ENCODE measurements at places on chromosomes 11 and 22.
A peak's percentile ranks its signal among the peaks of the same experiment; 100 is the strongest.

GRCh38 chr11:26623076-26623659 is 51.1 kb upstream of the MUC15 start:
- no peak for DNase-seq

- DNase-seq, result no peak
These were observed 523 bp upstream of the MPZL3 start for GRCh38 chr11:118252688-118253087.

- DNase-seq, result no peak
These were observed 179.2 kb upstream of the ARHGAP20 start for GRCh38 chr11:110891411-110891810.

GRCh38 chr11:44711787-44712608 is 14.8 kb upstream of the TSPAN18 start:
- DNase-seq, result no peak

DNA sequence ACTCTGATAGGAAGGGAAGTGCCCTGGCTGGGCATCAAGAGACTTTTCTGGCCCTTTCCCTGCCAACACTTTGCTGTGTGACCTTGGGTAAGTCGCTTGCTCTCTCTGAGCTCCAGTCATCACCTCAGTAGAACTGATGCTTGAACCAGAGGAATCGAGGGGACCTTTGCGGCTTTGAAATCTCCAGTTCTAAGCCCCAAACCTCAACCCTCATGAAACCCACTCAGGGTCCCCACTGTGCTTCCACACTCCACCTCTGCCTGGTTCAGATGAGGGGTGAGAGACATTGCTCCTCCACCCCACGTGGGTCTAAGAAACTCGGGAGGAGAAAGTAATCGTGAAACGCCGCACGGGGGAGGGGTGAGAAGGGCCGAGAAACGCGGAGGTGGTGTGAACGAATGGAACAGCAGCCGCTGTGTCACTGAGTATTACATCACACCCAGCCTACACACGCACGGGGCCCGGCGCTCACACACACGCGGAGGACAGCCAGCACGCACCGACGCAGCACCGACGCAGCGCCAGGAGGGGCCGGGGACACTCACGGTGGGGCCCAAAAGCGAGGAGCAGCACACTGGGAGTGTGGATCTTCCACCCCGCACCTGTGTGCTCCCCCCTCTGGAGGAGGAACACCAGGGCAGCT is 4.3 kb downstream of the RTN4RL2 start:
- DNase-seq, result no peak

DNA sequence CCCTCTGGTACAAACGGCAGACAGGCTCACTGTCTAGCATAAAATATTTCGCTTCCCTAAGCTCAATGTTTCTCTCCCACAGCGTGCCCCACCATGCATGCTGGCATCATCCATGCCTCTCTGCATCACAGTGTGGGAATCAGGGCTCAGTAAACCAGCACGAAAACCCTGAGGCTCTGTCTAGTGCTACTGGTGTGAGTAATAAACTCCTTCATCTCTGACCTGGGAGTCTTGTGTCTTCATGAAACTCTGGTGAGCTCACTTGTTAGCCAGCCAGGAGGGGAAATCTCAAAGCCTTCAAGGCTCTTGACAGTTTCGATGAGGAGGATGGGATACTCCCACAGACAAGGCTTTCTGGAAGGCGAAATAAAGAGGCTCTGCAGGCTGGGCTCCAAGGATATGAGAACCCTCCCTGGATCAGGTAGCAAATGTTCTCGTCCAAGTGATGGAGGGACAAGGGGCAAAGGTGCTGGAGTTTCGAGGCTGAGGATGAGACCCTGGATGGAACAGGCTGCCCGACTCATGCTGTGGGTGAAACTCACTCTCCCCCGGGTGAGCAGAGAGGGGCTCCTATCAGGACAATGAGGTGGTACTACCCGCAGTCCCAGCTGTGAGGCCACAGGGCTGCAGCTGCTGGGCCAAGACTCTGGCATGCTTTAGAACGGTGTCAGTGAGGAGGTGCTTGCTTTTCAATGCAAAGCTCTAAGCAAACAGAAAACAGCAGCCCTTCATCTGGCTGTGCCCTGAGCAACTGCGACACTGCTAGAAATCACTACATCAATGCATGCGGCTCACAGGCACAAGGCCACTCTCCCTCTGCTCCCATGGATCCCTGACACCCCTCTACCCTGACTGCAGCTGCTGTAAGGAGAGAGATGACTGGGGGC is 69.3 kb downstream of the SHANK2 start:
- DNase-seq, result no peak

- DNase-seq, result no peak
These were observed 12.8 kb downstream of the CPSF7 start for GRCh38 chr11:61416941-61417340.

- no peak for DNase-seq
These were observed 96.4 kb downstream of the PHF21B start for GRCh38 chr22:44913198-44913983.

DNA sequence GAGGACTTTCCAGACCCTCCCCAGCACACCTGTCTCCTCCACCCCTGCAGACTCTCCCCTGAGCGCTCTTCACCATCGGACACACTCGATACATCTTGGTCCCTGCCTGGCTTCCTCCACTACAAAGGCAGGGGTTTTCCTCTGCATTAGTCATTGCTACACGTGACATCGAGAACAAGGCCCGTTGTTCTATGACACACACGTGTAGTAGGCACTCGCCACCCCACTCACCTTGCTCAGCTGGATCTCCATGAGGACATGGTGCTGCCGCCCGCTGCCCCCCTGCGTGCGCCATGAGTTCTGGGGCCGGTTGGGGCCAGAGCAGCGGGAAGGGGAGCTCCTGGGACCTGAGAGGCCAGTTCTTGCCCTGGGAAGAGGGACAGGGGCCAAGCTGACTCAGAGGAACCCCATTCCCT is 16.7 kb downstream of the ATG2A start:
- peak; percentile 69 for DNase-seq

- no peak for DNase-seq
These were observed 134.1 kb downstream of the ARHGAP42 start for GRCh38 chr11:100821198-100821597.

- DNase-seq, result no peak
These were observed 363.3 kb downstream of the METTL15 start for GRCh38 chr11:28471537-28471936.

DNA sequence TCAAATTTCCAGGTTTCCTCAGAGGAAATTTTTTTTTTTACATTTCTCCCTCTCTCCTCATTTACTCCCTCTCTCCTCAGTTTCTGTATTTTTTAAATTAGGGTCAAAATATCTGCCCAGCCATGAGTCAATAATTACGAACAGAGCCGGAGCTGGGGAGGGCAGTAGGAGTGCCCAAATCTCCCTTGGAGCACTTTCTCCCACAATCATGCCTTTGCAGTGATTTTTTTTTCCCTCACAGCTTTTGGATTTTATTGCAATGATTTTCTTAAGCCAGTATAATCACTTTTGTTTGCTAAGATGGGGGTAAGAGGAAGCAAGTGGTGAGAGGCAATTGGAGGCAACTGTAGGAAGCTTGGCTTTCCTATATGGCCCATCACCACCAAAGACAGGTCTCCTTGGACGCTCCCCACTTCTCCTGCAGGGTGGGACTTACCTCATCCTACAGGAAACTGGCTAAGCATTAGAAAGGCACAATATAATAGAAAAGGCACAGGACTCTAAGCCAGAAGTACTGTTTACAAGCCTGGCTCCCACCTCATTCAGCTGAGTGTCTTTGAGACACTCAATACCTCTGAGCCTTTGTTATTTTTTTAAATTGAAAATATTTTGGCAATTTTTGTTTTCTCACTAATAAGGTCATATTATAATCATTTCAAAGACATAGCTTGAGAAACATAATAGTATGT is 192.6 kb upstream of the PITPNB start:
- DNase-seq, result no peak

DNA sequence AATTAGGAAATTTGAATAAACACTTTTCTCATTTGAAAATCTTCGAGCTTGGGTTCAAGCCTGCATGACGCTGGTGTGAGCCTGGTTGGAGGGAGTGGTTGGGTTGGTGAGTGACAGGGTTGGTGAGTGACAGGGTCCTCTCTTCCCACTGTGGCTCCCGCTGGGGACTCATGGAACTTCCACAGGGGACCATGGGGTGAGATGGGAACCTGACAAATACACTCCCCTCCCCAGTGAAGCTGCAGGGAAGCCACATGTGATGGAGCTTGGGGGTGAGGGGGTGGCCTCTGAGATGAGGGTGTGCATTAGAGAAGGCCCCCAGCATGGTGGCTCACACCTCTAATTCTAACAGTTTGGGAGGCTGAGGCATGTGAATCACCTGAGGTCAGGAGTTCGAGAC is 66.8 kb downstream of the RTL6 start:
- no peak for DNase-seq

DNA sequence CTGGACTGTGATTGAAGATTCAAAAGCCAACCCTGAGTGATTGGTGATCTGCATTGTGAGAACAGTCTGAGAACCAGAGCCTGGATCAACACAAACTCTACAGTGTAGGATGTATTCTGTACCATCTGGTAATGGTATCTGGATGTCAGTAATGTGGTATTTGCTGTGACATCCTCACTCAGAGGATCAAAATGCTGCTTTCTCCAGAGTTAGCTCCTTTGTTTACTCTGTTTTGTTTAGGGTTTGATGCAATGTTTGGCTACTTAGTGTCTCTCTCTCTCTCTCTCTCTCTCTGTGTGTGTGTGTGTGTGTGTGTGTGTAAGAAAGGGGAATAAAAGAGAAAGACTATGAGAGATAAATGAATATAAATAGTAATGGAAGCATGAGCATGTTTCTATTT is 24.3 kb downstream of the CASP4 start:
- no peak for DNase-seq

- no peak for DNase-seq
These were observed 1.5 kb upstream of the MMP20 start for GRCh38 chr11:102626676-102627075.

DNA sequence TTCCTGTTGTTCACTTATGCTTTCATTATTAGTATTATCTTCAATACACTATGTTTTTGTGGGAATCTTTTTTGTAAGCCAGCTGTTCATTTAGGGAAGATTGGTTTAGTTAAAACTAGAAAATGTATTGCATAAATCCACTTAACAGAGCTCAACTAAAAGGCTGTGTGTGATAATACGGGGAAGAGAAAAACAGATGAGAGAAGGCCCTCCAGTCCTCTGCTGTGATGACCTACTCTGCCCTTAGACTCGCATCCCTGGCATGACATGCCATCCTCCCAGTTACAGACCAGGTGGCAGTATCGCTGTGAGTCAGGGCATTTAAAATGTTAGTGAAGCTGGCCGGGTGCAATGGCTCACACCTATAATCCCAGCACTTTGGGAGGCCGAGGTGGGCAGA is 173.4 kb upstream of the TTC12 start:
- no peak for DNase-seq
